ENCODE measurements at places on chromosomes 7 and 10.

DNA sequence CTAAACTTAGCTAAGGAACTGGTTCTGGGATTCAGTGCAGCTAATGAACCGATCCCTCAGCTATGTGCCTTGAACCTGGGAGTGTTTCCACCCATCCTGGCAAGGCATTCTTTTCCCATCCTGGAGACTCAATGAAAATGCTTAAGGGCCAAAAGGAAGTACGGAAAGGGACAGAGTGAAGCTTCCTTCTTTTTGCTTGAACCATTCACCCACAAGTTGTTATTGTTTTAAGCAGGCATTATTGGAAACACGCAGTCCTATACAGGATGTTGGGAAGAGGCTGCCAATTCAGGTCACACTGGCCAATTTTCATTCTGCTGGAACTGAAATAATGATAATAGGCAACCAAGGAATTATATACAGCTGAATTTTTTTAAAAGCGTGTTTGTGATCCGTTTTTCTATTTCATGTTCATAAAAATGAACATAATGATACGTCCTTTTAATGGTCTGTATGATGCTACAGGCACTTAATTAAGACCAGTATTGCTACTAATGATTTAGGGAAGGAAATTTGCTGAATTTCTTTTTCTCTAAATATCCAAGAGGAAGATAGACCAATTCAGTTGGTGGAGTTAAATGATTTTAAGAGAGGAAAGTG, 57.8 kb upstream of the FZD1 start:
- no peak for DNase-seq

GRCh38 chr7:157550300-157551275, 213.8 kb downstream of the DNAJB6 start:
- no peak for DNase-seq

DNA sequence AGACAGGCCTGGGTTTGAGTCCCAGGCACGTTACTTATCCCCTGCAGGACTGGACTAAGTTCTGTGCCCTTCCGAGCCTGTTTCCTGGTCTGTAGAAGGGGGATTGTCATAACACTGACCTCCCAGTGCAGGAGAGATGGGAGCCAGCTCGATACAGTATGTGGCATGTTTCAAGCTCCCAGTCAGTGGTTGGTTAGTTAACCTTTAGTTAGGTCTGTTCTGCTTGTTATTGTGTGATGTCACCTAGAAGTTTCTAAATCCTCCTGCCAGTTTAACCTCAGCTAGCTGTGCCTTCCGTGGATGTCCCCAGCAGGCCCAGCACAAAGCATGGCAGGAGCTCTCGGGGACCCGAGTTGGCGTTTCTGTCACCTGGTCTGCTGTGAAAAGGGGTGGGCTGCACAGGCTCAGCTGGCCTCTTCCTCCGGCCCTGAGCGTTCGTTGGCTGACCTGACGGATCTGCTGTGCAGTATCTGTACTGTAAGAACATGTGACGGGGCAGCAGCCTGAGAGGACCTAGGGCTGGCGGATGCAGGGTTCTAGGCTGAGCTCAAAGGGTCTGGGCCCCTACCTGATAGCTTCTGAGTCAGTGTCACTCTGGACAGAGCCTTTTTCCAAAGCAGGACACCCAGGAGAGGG, 53.0 kb downstream of the SPOCK2 start:
- DNase-seq = no peak

- DNase-seq = no peak
Observed at GRCh38 chr7:31036924-31037323, 15.2 kb upstream of the ADCYAP1R1 start.

DNA sequence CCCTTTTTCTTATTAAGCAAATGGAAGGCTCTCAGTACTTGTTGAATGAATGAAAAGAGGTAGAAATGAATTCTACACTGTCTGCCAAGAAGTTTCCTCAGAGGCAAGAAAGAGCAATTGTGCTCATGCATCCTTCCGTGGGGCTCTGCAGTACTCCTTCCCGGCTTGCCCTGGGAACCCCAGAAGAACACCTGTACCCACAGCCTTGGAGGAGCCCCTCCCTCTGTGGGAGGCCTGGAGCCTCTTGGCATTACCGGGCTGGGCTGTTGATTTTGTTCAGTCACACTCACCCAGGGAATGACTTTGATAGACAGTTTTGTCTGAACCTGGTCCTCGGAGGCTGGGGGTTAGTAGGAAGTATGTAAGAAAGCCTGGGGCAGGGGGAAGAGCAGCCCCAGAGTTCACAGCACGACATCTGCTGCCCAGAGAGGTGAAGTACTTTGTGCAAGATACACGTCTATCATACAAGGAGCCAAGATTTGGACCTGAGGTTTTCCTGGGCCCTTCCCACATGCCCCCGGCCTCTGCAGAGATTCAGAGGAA, 134.8 kb upstream of the GDF10 start:
- DNase-seq = no peak

GRCh38 chr7:92717993-92718716, 118.2 kb downstream of the CDK6 start:
- peak; percentile 40 for DNase-seq

DNA sequence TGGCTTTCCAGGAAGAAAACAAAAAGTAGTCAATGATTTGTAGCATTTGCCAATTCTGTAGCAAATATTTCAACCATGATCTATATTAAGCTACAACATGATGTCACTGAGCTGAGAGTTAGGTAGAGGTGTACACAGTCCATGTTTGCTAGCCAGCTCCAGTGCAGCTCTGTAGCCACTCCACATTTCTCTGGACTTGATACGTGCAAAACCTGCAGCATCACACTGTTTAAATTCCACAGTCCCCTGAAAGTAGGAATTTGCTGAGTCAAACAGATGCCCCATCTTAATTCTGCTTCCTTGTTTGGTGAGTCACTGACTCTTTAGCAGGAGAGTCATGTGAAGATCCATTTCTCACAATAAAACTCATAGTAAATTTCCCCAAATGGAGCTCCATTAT, 89.8 kb upstream of the LRRTM3 start:
- no peak for DNase-seq

DNA sequence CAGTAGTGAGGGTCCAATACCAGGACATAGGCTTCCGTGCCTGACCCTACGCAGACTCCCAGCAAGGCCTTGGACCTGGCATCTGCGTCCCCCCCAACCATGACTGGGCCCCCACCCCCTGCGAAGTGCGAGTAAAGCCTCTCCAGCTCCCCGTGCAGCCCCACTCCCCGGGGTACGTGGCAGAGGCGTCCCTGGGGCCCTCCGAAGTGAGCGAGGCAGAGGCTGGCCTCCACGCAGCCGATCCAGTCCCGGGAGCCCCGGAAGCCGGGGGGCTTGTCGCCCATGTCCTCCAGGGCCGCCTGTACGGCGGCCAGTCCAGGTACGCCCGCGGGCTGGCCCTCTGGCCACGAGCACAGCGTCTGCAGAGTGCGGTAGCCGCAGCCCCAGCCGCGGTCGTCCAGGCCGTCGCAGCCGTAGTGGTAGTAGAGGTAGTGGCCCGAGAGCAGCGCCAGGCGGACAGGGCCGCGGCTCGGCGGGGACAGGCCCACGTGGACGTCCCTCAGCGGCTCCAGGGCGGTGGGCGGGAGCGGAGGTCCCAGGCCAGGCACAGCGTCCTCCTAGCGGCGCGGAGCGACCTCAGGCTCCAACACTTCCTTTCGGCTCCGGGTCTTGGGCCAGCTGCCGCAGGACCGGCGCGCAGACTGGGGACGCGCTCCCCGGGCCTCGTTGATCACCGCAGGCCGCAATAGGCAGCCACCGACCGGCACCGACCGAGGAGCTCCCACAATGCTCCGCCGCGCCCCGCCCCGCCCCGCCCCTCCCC, at the start of gene UFSP1:
Gene UFSP1 (minus strand): TSS at position 728 of the 763 bp plus-strand sequence. CDS start 444 bp downstream, at position 284.
- no peak for DNase-seq

GRCh38 chr7:146411975-146412374, 295.4 kb downstream of the CNTNAP2 start:
- no peak for DNase-seq

- DNase-seq = peak; percentile 63
Observed at GRCh38 chr7:65269150-65269856, 104.4 kb upstream of the ZNF92 start.

DNA sequence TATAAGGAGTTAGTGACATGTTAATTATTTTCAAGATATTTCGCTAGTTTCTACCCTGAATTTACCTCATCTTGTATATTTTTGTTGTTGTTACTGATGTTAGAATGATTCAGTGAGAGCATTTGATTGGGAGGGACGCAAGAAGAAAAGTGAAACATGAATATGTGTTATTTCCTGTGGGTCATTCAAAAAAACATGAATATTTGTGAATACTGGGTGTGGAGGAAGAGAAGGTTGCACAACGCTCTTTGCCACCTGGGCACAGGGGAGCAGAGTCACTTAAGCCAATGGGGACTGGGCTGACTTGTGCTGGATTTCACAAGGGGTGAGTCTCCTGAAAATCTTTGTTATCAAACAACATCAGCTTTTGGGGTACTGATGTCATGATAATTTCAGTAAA, 39.5 kb downstream of the AGK start:
- DNase-seq = no peak

- DNase-seq = no peak
Observed at GRCh38 chr10:91103384-91104192, 116.9 kb upstream of the PCGF5 start.

DNA sequence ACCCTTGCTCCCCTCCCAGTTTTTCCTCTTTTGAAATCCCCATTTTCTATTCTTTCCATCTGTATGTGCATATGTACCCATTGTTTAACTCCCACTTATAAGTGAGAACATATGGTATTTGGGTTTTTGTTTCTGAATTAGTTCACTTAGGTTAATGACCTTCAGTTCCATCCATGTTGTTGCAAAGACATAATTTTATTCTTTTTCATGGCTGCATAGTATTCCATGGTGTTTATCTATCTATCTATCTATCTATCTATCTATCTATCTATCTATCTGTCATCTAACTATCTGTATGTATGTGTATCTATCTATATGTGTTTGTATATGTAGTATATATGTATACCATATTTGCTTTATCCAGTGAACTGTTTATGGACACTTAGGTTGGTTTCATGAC, 264.2 kb upstream of the SEMA3E start:
- DNase-seq = no peak

DNA sequence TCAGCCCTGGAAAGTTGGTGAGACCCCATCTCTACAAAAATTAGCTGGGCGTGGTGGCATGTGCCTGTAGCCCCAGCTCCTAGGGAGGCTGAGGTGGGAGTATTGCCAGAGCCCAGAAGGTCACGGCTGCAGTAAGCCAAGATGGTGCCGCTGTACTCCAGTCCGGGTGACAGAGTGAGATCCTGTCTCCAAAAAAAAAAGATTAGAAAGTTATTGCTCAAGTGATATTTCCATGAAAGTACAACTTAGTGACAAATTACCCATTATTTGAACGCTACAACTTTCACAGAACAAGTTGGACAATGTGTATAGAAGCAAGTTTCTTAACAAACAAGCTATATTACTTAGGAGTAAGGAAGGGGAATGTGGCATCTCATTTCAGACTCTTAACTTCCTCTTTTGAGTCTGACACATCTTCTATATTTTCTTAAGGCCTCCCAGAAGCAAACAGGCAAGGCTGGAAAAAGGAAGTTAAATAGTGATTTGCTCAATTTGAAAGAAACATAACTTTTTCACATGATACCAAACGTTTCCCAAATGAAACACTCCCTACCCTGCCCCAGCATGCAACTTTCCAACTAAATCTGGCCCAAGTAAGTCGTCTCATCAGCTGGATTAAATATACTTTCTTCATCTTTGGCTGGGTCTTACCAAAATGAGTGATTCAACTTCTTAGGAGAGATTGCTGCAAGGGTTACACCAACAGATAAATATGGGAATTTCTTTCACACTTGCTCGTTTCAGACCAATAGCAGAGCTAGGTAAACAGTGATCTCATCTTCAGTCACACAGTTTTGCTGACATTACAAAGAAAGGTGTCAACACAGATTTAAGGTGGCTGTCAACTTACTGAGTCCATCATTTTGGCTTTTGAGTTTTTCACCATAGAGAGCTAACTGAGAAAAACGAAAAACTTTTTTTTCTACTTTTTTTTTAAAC, 66.3 kb upstream of the KLF6 start:
- DNase-seq = no peak

DNA sequence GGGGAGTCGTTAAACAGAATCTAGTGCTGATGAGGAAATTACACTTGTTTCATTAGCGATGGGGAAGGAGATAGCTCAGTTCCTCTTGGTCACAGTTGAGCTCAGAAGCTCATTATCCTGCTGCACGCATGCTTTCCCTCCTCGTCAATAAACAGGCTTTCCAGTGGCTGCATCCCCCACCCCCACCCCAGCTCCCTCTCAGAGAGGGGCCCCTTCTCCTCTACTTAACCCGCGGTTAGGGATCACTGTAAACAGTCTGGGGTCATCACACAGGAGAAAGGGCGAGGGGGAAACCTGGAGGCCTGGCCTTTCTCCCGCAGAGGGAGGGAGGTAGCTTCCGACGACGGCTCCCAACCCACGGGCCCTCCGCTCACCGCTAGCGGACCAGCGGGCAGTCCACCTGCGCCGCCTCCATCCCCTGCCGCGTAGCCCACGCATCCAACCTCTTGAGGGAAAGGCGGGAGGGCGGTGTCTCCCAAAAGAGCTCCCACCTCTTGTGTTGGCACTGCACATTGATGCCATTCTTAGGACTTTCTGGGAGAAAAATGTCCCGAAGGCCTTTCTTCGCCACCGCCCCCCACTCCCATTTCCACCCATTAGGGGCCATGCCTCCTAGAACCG, 80.8 kb downstream of the PAX2 start:
- DNase-seq = no peak

GRCh38 chr7:116798232-116798631, 64.2 kb upstream of the CAPZA2 start:
- DNase-seq = no peak

- no peak for DNase-seq
Observed at GRCh38 chr7:37391791-37392672, 56.6 kb downstream of the ELMO1 start.

DNA sequence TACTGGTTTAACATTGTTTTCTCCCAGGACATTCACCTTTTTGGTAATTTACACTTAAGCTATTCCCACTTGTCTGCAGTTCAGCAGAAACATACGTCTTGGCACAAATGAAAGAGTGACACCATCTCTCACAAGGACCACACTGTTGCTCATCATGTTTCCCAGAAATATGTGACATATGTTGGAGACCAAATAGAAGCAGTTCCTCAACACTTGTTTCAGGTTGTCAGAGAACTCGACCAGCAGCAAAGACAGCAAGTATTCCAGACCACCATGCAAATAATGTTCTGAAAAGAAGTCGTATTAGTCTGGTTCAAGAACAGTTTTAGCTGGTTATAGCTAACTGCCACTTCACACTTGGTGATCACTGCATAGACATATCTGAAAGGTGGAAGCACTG, 81.3 kb upstream of the KLF6 start:
- DNase-seq = no peak

- no peak for DNase-seq
Observed at GRCh38 chr10:71031026-71031425, 142.7 kb upstream of the PCBD1 start.

GRCh38 chr7:128692623-128693270, 20.7 kb downstream of the GARIN1A start:
- no peak for DNase-seq

DNA sequence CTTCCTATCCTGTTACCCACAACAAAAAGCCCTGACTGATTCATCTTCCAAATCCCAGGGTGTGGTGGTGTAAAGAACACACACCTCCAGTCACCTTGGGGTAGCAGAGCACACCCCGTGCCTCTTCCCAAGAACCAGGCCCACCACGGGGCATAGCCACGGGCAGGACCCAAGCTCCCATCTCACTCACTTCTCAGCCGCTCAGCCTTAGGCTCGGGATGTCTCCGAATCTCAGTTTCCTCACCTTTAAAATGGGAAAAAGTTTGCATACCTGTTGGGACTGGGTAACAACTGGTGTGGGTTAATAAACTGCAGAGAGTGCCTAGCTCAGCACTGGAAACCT, 139.0 kb downstream of the FGFR2 start:
- no peak for DNase-seq

Measured in thymus (tissue), 14 donors.